ENCODE measurements at places on chromosomes 13 and 19.

GRCh38 chr19:51441410-51442390, 16.6 kb downstream of the SIGLEC8 start:
- peak; percentile 89 for DNase-seq

DNA sequence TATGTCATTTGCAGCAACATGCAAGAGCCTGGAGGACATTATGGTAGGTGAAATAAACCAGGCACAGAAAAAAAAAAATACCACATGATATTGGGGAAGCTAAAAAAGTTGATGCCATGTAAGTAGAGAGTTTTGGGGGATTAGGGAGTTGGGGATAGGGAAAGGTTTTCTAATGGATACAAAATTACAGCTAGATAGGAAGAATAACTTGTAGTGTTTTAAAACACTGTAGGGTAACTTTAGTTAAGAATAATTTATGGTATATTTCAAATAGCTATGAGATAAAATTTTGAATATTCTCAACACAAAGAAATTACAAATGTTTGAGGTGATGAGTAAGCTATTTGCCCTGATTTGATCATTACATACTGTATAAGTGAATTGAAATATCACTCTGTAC, 1456.7 kb upstream of the MIR17HG start:
- no peak for DNase-seq

DNA sequence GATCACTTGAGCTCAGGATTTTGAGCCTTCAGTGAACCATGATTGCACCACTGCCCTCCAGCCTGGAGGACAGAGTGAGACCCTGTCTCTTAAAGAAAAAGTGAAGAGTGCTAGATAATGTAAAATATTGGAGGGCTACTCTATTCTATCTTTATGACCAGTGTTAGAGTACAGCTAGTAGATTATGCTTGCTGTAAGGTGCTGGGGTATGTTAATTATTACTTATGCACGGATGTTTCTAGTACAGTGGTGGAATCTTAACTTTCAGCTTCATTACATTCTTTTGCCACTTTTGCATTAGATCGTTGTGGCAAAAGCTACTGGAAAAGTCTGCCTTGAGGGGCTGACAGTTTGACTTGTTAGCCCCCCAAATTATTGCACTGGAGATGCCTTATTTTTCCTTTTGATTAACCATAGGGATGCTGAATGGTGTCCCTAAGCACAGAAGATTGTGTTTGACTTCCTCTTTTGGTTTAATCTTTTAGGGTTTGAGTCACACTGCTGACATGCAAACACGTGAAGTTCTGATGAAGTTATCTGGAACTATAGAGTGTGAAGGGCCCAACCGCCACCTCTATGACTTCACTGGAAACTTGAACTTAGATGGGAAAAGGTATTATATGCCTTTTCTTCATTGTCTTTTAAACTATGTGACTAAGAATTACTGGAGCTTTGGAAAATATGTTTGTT, 169.8 kb downstream of the ATP8A2 start:
- no peak for DNase-seq

DNA sequence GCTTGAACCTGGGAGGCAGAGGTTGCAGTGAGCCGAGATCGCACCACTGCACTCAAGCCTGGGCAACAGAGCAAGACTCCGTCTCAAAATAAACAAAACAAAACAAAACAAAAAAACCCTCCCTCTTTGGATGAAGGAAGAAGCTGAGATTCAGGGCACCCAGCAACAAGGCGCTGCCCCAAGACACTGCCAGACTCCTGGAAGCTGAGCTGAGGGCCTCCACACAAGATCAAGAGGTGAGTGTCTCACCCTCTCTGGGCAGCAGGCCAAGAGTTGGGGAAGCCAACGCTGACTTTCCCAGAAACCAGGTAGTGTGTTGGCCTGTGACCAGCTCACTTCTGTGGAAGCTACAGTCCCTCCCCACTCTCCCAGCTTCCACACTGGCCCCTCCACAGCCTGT, 3.7 kb upstream of the TYROBP start:
- DNase-seq: no peak

- no peak for DNase-seq
These were observed 354.9 kb downstream of the PCDH9 start for GRCh38 chr13:66875264-66875663.

- DNase-seq: no peak
These were observed 158.8 kb upstream of the SPRY2 start for GRCh38 chr13:80499536-80500290.

DNA sequence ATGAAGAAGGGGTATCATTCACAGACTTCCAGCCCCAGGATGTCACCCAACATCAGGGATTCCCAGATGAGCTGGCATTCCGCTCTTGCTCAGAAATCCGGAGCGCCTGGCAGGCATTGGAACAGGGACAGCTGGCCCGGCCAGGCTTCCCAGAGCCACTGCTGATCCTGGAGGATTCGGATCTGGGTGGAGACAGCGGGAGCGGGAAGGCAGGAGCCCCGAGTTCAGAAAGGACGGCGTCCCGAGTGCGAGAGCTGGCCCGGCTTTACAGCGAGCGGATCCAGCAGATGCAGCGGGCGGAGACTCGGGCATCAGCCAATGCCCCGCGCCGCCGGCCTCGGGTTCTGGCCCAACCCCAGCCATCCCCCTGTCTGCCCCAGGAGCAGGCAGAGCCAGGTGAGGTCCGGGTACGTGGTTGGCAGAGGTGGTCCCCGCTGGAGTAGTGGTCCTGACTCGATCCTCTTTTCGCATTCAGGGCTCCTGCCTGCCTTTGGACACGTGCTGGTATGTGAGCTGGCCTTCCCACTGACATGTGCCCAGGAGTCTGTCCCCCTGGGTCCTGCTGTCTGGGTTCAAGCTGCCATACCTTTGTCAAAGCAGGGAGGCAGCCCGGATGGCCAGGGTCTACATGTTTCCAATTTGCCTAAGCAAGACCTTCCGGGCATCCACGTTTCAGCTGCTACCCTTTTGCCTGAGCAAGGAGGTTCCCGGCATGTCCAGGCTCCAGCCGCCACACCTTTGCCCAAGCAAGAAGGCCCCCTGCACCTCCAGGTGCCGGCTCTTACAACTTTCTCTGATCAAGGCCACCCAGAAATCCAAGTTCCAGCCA, 11.0 kb downstream of the PLEKHG2 start:
- DNase-seq: no peak

- DNase-seq: no peak
These were observed 497.1 kb downstream of the DCT start for GRCh38 chr13:93982179-93982918.

DNA sequence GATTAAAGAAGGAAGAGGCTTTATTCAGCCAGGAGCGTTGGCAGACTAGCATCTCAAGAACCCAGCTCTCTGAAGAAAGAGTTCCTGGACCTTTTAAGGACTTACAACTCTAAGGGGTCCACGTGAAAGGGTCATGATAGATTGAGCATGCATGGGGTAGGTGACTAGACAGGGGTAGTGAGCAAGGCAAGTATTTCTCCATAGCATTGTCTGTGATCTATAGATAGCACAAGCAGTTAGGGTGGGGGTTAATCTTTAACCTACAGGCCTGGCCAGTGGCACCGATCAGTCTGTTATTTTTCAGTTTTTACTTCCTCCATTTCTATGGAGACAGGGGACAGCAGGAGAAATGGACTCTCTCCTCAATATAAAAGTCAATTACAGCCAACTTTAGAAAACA, 983.7 kb downstream of the SLITRK1 start:
- DNase-seq: no peak

- DNase-seq: peak; percentile 78
These were observed at the start of gene CNN2 for GRCh38 chr19:1025960-1026782. TSS of gene CNN2 (plus strand) at chr19:1026608. CDS start at chr19:1026662, 54 bp downstream.

DNA sequence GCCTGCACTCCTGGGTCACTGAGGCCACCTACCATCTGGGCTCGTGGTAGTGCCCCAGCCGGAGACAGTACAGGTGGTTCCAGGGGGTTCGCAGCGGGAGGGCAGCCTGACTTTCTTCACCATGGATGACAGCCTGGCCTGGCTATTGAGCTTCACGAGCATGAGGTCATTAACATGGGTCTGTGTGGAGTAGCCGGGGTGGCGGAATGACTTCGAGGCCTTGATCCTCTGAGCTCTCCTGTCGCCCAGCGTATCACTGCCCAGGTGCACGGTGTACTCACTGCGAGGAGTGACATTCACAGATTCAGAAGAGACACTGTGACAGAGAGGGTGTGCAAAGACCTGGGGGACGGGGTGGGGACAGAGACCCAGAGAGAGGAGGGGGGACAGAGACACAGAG, 3.5 kb downstream of the KLK7 start:
- DNase-seq: no peak

DNA sequence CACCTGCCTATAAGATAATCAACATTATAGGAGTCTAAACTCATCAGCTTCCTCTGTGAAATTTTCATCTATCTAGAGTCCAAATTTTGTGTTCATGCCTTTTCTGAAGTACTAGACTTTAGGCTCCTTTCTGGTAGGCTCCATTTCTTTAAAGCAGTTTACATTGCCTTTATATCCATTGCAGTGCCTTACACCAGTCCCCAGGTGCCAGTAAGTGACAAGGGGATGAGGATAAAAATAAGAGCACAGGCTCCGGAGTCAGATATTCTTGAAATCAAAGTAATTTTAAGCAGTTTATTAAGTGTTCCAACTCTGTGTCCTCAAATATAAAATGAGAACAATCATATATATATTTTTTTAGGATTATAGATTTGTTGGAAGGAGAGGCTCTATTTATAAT, 10.6 kb upstream of the CYSLTR2 start:
- DNase-seq: no peak

DNA sequence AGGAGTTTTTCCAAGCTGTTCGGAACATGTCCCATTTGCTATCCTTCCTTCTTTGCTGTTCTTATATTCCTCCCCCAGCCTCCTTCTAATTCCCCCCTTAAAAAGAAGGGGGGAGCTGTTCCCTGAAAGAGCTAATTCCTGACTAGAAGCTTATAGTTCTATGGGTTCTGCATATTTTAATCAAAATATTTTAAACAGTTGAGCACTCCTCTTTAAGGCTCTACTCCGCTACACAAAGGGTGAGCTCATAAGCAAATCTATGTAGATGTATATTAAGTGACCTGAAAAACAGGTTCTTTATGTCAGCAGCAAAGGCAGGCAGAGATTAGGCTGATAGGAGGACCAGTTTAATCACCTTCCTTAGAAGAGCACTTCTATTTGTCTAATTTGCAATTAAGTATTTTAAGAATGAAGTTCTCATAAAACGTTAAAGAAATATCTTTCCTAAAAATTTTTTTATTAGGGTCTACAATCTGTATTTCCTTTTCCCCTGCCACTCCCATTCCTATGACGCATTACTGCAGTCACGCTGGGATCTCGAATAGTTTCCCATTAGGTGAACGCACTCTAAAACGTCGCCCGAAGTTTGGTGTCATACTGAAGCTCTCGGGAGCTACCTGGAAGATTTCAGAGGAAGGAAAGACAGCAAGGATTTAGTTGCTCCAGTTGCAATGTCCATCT, 5.2 kb downstream of the EFNB2 start:
- DNase-seq: no peak

DNA sequence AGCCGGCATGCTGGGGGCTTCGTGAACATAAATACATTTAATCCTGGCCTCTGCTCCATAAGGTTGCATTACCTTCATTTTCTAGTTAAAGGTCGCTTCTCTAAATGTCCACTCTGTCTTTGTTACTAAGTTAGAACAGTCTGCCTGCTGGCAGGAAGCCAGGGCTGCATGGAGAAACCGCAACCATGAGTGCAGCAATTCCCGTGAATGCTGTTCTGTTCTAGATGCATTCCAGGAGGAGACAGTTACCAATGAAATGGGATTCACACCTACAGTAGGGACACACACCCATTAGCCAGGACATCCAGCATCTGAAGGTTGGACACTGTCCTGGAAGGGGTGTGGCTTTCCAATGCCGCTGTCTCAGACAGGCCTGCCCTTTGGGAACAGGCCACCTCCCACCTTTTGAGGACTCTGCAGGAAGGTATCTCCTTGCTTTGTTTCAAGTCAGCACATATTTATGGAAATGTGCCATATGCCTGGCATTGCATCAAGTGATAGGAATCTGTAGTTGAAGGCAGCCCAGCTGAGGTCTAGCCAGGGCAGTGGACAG, 129.7 kb downstream of the SLC7A1 start:
- no peak for DNase-seq

All from suppressor macrophage treated with lipopolysaccharide for 1 hour (primary cell).